Heart right ventricle (tissue), 16 donors: ENCODE measurements at places on chromosomes 1 and 21. TPM values are rescaled to one million over a fixed set of nuclear protein-coding genes. Genes with fewer than 3 reads are reported as not detected.

Gene SPRR2G
- polyA plus RNA-seq: not detected

Gene STX12
- 15.1 TPM for polyA plus RNA-seq

DNA sequence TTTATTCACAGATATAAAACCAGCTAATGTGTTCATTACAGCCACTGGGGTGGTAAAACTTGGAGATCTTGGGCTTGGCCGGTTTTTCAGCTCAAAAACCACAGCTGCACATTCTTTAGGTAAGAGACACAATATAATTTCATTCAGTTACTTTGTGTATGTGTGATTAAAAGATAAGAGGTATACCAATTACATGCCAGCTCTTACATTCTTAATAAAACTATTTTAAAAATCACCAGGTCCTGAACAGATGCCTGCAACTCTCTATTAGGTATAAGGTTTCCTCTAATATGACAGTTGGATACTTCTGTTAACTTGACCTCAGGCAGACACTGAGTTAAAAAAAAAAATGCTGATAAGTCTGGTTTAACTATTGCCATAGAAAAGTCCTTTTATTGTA, 122.1 kb downstream of the NEK7 start:
- DNase-seq: no peak

DNA sequence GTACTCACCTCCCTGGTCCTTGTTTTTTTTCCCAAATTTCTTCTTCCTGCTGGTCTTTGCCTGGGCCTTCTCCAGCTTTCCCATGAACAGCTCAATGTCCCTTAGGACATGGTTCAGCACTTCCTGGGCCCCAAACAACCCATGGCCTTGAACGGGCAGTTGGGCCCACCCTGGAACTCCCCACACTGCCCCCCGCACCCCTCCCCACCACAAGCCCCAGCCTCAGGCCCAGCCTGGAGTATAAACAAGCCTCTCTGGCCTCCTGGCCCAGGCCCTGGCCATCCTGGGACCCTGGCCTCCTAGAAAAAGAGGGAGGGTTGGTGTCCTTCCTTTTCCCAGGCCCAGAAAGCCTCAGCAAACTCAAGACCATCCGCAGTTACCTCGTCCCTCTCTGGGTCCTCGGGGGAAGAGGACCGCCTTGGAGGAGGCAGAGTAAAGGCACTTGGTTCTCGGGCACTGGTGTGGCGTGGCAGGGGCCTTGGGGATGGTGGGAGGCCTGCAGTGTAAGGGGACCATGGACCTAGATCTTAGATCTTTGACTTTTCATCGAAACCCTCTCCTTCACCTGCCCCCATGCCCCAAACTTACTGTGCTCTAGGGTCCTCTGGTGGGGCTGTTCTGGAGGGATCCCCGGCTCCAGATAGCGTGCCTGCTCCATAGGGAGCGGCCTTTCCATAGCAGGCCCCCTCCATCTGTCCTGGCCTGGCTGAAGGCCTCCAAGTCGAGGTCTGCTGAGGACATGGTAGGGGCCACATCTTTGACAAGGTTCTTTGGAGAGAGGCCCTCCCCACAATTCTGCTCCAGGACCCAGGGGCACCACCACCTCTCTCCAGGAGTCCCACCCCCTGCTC, 5.6 kb downstream of the EPS8L3 start:
- no peak for DNase-seq

DNA sequence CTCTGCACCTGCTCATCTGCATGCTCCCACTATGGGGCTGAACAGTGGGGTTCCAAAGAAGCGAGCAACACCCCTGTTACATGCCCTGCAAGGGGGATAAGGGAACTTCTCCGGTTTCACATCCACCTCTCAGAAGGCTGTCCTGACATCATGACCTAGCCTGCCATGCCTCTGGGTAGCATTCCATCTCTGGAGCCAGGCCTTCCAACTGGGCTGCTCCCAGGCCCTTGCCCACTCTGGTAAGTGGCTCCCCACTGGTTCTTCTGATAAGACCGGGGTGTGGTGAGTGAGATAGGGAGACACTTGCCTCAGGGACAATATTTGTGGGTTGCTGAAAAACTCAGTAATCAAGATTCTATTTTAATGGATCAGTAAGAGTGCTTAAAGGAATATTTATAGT, 57.8 kb downstream of the KCNJ15 start:
- no peak for DNase-seq

- DNase-seq: no peak
Observed at GRCh38 chr1:216054600-216054999, 368.6 kb downstream of the USH2A start.

DNA sequence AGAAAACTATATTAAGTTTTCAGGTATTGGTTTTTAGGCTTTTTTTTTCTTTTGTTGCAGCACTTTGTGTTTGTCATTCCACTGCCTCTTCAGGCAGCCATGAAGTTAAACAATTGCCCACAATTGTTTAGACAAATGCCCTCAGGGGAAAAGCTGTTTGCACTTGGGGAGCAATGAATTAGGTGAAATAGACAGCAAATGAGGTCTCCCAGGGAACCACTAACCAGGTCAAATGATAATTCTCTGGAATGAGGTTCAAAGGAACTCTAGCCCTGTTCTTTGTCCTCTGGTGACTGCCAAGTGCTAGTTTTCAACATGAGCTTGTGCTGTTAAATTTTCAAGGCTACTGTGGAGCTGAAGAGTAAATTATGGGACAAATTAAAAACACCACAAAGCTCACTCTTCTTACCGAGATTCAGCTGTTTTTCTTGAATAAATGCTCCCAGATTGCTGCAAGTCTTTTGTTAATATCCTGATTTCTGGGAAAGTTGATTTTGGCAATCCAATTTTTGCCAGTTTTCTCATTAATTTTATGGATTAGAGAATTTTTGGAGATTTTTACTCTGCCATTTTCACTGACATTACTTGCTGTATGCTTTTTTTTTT, 15.1 kb upstream of the MAB21L3 start:
- DNase-seq: no peak
